Smooth muscle cell of trachea (primary cell): ENCODE measurements at places on chromosomes 5 and 9. TPM values are rescaled to one million over a fixed set of nuclear protein-coding genes. Genes with fewer than 3 reads are reported as not detected.

The HEMGN gene
- not detected in 2 replicates for total RNA-seq

The PCDHGB1 gene
- total RNA-seq, result 4.4 and 4.5 TPM in 2 replicates

The AFAP1L1 gene
- 5.1 TPM in 2 replicates for total RNA-seq

The ELOVL7 gene
- 0.33 TPM in 1 of 2 replicates, not detected in the other for total RNA-seq

The IFNB1 gene
- not detected in 2 replicates for total RNA-seq

The MEF2C gene
- 10.4 and 14.1 TPM in 2 replicates for total RNA-seq

The NPR3 gene
- total RNA-seq, result 82.2 and 123 TPM in 2 replicates
